ENCODE measurements at places on chromosomes 12 and 14. TPM values are rescaled to one million over a fixed set of nuclear protein-coding genes. Genes with fewer than 3 reads are reported as not detected.

The BDKRB2 gene
- 9.6 TPM for total RNA-seq

The MIPOL1 gene
- 27.0 TPM for total RNA-seq

The SMIM41 gene
- 0.66 TPM for total RNA-seq

The HOXC10 gene
- total RNA-seq = not detected

The TMEM30B gene
- total RNA-seq = 14.5 TPM

The RERGL gene
- total RNA-seq = not detected

The NKX2-8 gene
- total RNA-seq = not detected

The LRRC10 gene
- total RNA-seq = not detected

The DTX1 gene
- 17.5 TPM for total RNA-seq

The RNU7-1 gene
- total RNA-seq = not detected

The FAIM2 gene
- 4.9 TPM for total RNA-seq

The CLEC2A gene
- total RNA-seq = not detected

The KRT73 gene
- total RNA-seq = not detected

The CDKL1 gene
- total RNA-seq = 7.3 TPM

The PAWR gene
- 49.0 TPM for total RNA-seq

The MDGA2 gene
- total RNA-seq = not detected

The FBRSL1 gene
- 50.1 TPM for total RNA-seq

The ZFP36L1 gene
- 155 TPM for total RNA-seq

The CPSF6 gene
- total RNA-seq = 23.1 TPM

The TAS2R31 gene
- total RNA-seq = 8.9 TPM

The PAPLN gene
- total RNA-seq = 9.6 TPM

The FOXA1 gene
- 0.26 TPM for total RNA-seq

The DDHD1 gene
- 7.6 TPM for total RNA-seq

The NDRG2 gene
- 178 TPM for total RNA-seq

The KRT75 gene
- total RNA-seq = not detected

The KIF26A gene
- 17.1 TPM for total RNA-seq

The KLRB1 gene
- total RNA-seq = not detected

All from body of pancreas (tissue), 4 donors.